ENCODE measurements at places on chromosomes 2 and 18.

DNA sequence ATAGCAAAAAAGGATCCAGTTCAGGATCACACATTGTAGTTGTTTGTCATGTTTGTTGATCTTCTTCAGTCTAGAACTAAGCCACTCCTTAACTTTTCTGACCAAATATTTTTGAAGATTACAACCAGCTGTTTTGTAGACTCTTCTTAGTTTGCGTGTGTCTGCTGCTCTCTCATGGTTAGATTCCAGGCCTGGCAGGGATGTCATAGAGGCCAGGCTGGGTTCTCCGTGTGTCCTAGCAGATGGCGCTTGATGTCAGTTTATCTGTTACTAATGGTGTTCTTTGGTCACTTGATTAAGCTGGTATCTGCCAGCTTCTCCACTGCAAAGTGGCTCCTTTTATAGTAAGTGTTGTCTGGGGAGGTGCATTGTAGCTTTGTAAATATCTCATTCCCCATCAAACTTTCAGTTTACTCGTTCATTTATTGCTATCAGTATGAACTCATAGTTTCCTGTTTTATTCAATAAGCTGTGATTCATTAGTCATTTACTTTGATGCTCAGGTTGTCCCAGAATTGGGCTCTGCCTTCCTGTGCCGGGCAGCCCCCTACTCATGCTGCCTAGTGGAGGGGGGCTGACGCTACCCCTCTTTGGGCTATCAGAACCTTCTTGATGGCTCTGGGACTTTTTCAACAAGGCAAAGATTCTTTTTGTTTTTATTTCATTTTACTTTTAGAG lies 42.1 kb downstream of the GRHL1 start:
- no peak for DNase-seq

GRCh38 chr2:143345887-143346787 lies 216.9 kb downstream of the ARHGAP15 start:
- no peak for DNase-seq

DNA sequence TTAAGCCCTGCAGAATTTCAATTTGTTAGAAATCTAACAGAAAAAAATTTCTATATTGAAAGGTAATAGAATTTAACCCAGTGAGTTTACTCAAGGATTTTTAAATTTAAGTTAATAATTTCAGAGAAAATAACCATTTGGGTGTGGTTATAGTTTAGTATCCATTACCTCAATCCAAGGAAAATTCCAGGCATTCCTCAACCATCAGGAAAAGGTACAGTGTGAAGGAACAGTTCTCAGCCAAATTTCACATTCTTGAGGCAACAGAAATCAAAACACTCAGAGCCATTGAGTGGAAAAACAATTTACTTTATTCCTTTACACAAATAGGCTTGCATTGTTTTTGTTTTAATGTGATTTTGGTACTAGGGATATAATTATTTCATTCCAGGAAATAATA lies 45.6 kb downstream of the ONECUT2 start:
- DNase-seq = no peak

- no peak for DNase-seq
Measured at GRCh38 chr2:119198240-119198840, 25.3 kb upstream of the STEAP3 start.

DNA sequence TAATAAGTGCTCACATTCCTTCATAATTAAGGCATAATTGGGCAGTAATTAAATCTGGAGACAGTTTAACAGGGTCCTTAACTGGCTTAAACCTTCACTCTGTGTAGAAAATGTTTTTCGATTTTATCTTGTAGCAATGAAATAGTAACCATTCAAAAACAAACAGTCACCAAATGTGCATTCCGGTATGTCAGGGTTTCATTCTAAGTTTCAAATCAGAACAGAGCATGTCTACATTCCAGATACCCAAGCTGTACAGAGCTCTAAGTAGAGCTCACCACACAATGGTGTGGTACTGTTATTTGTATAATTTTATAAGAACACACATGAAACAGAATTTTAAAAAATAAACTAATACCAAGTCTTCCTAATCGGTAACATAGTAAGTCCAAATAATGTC lies 52.6 kb downstream of the SMAD2 start:
- DNase-seq = no peak

DNA sequence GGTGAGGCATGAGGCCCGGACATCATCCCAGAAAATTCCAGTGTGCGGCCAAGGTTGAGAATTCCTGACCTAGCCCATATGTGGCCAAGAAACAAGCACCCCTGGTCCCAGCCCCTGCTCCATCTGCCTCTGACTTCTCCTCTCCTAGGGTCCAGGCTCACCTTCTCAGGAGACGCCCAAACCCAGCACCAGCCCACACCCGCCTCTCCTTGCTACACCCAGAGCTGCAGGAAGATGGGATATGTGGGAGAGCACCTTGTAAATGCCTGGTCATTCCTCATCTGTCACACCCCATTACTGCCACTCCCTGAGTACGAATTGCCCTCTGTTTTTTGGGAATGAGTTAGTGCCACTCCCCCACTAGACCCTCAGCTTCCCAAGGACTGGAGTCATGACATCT lies 7.3 kb upstream of the ATP6V1B1 start:
- DNase-seq = no peak

- DNase-seq = no peak
Measured at GRCh38 chr2:86646329-86646728, 22.7 kb upstream of the RNF103 start.

GRCh38 chr2:129984426-129984825 lies 5.0 kb downstream of the RAB6C start:
- DNase-seq = no peak

DNA sequence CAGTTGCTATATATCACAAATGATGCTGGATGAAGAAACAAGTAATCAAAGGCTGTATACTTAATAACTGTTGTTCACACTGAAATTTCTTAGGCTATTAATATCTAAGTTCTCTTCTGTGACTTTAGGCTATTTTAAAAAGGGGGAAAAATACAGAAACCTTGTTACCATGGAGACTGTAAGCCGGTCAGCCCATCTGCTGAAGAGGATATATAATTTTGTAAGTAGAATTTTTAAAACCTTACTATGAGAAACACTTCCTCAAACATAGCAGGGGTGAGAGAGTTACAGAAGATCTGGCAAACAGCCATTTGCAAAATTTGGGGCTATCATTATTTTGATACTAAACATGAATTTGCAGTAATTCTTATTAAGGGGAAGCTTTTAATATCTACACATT lies 27.8 kb downstream of the CACNB4 start:
- DNase-seq = no peak

DNA sequence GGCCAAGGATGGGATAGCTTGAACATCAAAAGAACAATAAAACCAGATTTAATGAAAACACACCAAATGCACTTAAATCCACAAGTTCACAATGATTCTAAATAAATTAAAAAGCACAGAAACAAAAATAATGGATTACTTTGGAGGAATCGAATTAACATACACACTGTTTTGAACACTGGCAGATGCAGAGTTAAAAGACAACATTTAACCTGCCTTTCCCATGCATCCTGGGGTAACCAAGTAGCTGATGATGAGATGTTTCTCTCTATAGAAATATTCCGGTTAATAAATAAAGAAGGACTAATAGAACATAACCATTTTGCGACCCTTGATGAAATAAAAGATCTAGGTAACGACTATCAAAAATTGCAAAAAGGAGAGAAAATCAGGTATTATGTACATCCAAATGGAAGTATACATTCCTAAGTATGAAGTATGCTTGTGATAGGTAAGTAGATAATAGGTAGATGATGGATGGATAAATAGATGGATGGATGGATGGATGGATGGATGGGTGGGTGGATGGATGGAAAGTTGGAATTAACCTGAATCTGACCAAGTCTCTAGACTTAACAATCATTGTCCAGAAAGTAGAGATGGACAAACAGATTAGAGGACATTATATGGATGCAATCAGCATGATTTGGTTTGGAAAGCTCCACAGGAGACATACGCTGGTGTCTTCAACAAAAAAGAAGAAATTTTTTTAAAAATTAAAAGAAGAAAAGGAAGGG lies 57.4 kb upstream of the MYCN start:
- no peak for DNase-seq

All from stimulated activated CD4-positive, alpha-beta T cell treated with anti-CD3 and anti-CD28 coated beads, Interleukin-12 subunit alpha, Interleukin-12 subunit beta, amount 100 ng/mL, for 48 hours (primary cell).